ENCODE measurements at places on chromosomes 7 and 10.

DNA sequence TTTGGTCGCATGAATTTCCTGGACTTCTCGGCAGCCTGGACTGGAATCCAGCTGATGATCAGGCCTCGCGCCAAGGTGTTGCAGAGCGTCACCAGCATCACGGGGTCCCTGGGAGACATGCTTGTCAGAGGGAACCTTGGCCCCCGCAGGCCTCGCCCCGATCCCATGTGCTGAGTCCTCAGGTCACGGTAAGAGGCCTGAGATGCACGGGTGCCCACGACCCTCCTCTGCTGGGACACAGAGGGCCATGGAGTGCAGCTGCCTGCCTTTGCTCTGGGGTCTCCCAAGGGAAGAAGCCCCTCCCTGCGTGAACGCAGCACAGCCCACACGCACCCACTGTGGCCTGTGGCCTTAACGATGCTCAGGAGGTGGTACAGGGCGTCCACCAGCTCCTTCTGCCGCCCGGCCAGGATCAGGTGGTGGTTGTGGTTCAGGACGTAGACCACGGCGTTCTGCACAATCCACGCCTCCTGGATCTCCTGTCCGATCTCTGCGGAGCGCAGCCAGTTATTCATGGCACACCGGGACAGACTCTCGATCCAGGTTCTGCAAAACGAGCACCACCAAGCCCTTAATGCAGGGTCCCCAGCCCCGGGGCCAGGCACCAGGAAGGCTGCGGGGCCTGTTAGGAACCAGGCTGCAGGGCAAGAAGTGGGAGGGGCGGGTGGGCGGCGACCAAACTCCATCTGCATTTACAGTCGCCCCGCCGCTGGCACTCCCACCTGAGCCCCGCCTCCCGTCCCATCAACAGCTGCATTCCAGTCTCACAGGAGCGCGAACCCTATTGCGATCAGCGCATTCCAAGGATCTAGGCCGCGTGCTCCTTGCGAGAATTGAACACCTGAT is 29.4 kb downstream of the CFAP46 start:
- DNase-seq = no peak

DNA sequence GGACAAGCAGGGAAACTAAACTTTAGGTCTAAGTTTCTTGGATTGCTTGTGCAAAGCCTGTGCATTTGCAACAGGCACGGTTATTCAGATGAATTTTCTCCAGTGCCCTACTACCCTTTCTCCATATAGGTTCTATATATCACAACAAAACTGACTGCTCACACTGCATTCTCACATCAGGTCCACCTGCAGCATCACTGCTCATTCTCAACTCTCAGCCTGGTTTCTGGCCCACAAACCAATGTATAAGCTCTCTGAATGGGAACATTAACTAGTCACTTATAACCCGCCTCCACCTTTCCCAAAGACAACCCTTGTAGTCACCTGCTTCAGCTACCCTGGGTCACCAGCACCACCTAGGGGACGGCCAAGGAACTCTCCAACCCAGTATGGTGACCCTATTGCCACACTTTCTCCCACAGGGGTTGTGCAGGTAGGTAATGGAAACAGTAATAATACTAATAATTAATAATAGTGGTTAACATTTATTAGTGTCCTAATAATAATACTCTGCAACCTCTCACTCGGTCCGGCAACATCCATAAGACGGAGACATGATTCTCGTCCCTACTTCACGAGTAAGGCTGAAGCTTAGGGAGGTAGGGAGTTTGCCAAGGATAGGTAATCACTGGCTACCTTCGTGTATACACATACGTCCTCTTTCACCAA is 97.3 kb downstream of the CLEC2L start:
- peak; percentile 70 for DNase-seq

- no peak for DNase-seq
These were observed 47.5 kb downstream of the NDUFB2 start for GRCh38 chr7:140744005-140744404.

DNA sequence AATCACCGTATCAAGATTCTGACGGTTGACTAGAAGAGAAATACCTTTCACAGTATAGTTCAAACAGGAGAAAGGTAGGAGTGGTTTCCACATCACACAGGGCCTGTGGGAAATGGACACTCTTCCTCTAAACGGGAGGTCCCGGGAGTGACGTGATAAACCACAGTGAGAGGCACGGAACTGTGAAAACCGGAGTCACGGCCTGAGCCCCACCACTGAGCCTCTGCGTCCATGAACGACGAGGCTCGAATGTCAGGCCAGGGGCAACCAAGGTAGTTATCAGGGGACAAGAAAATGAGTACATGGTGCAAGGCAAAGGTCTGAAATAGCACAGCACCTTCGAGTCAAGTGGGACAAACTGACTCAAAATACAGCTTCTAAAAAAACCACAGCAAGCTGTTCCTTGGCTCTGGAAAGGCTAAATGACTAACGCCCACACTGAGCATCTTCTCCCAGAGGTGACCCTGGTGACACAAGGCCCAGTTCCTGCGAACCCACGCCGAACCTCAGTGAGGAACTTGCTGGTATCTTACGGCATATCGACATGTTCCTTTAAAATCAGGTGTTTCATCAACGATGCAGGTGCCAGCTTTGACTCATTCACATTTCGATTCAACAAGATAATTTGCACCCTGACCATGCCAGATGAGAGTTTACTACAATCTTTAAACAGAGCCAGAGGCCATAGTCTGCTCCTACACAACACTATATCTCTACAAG is 99.3 kb downstream of the DIP2C start:
- no peak for DNase-seq

DNA sequence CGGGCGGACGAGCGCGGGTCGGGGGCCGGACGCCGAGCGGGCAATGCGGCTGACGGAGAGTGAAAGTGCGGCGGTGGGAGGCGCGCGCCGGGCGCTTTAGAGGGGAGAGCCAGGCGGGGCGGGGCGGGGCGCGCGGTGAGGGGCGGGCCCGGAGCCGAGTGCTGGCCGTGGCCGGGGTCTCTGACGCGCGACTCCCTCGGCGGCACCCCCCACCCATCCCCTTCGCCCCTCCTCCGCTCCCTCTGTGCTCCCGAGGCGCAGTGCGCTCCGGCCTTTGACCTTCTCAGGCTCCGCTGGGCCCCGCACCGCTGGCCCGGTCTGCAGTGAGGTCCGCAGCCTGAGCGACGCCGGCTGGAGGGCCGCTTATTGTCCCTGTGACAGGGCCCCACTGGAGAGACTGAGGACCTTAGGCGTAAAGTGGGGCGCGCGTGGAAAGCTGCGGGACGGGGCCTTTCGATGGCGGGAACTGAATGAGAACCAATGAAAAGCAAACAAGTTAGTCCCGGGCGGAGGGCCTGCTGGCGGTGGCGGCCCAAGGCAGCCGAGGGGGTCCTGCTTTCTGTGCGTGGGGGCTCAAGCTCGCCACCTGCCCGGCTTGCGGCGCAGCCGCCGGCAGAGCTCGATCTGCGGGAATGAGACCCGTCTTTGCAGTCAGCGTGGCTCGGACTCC is at the start of gene CXCL12:
Gene CXCL12 (minus strand): TSS at position 72 of the 670 bp plus-strand sequence. CDS start 92 bp downstream, outside the sequence.
- no peak for DNase-seq

DNA sequence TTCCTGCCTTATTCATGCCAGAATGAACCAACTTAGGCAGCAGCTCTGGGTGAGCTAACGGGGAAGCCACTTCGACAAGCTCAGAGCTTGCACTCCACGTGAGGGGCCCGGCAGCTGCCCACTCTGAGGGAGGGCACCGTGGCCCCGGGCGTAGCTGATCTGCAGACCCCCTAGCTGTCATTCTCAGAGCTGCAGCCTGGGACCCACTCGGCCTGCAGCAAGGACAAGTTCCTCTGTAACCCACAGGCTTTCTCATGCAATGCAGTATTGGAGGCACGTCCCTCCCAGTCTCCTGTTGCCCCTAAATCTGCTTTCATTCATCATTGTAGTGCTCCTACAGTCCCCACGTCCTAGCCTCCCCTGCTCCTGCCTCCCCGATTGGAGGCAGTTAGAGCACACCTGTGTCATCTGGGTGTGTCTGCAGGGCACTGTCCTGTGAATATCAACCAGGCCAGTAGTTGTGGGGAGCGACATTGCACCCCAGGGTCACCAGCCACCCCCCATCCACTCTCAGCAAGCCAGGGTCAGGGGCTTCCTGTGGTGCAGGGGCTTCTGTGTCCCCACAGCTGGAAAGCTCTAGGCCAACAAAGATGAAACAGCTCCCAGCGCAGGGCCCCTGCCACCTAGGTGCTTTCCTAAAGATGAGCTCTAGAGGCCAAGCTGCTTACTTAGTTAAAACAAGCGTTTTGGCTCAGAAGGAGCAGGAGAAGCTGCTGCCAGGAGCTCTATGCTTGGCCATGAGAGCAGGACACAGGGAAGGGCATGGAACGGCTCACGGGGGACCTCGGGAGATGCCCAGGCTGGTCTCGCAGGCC is 333.6 kb downstream of the ADARB2 start:
- no peak for DNase-seq

- no peak for DNase-seq
These were observed 78.1 kb downstream of the USP6NL start for GRCh38 chr10:11533328-11533781.

GRCh38 chr10:1434912-1435692 is 302.2 kb downstream of the ADARB2 start:
- no peak for DNase-seq

DNA sequence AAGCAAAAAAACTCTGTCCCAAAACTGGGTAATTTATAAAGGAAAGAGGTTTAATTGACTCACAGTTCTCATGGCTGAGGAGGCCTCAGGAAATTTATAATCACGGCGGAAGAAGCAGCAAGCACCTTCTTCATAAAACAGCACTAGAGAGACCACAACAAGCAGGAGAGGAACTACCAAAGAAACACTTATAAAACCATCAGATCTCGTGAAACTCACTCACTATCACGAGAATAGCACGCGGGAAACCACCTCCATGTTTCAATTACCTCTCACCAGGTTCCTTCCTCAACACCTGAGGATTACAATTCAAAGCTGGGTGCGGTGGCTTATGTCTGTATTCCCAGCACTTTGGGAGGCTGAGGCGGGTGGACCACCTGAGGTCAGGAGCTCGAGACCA is 48.5 kb downstream of the PDIA4 start:
- DNase-seq = no peak

DNA sequence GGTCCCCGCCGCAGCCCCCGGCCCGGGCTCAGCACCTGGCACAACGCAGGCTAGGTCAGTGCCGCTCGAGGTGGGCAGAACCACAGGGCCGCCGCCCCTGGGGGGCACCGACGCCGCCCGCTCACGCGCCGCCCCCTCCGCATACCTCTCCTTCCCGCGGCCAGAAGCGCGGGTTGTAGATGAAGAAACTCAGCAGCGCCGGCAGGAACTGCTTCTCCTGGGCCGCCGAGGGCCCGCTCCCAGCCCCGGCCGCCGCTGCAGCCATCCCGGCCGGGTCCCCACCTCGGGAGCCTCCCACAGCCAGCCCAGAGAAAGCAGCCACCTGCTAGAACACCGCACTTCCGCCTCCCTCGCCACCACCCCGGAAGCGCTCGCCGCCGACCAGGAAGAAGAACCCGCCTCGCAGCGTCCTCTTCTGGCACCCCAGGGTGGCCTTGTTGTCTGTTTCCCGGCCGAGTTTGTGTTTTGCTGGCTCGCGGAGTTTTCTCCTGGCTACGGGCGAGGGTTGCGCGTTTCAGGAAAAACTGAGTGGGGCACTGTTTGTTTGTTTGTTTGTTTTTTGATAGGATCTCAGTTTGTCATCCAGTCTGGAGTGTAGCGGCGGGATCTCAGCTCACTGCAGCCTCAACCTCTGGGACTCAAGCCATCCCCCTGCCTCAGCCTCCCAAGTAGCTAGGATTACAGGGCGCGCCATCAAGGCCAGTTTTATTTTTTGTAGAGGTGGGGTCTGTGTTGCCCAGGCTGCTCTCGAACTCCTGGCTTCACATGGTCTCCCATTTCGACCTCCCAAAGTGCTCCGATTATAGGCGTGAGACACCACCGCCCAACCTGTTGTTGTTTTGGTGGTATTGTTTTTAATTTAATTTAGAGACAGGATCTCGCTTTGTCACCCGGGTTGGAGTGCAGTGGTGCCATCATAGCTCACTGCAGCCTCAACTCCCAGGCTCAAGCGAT is 17.7 kb downstream of the OCM2 start:
- DNase-seq = peak; percentile 85

DNA sequence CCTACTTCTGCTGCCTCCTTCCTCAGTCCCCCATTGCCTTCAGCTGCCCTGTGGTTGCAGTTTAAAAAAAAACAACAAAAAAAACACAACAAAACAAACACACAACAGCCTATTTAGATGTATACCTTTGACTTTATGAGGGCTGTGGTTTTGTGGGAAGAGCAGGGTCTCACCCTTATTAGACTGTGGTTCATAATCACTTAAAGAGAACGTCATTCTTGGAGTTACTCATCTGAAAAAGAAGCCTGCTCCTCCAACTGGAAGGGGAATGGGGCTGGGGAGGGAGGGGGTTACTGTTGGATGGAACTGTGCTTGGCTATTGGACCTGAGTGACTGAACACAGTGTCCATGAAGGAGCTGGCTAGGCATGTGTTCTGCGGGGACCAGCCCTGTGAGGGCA is 48.1 kb downstream of the SDK1 start:
- no peak for DNase-seq

- DNase-seq = no peak
These were observed 184.6 kb downstream of the SEC23IP start for GRCh38 chr10:120076996-120077706.

GRCh38 chr10:126227762-126228134 is 160.5 kb downstream of the ADAM12 start:
- no peak for DNase-seq

DNA sequence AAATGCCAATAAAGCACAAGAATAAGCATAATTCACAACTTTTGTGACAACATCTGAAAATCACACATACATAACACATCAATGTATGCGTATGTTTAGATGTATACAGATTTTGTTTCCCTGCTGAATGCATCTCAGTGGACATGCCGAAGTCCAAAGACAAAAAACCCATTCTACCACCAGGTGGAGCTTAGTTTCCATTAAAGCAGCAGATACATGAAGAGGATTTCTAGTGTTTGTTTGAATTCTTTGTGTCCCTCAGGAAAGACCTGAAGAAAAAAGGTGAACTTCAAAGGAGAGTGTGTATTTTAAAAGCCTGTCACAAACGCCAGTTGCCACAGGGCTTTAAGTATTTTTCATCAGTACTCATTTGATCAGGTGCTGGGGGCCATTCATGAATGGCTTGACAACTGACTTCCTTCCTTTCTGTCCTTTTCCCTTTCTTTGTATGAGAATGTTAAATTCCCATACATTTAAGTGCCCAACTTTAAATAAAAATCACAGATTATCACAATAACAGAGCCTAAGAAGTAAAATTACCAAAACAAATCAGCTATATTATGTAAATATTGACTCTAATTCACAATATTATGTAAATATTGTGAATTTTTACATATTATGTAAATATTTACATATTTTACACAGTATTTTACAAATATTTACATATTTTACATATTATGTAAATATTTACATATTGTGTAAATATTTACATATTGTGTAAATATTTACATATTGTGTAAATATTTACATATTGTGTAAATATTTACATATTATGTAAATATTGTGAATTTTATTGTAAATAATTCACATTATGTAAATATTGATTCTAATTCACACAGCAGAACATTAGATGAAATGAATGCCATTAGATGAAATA is 343.0 kb downstream of the CRPPA start:
- DNase-seq = peak; percentile 21

- no peak for DNase-seq
These were observed 8.8 kb downstream of the ADAMTS14 start for GRCh38 chr10:70680899-70681730.

- no peak for DNase-seq
These were observed 67.2 kb downstream of the PODXL start for GRCh38 chr7:131489196-131489595.

Measured in activated naive CD4-positive, alpha-beta T cell treated with anti-CD3 and anti-CD28 coated beads, Interleukin-2, amount 50 U/mL, for 72 hours (primary cell).